Stimulated activated CD4-positive, alpha-beta T cell treated with anti-CD3 and anti-CD28 coated beads, TNF-alpha, amount 100 ng/mL, for 1 hour (primary cell): ENCODE measurements at places on chromosomes 6 and 20.

DNA sequence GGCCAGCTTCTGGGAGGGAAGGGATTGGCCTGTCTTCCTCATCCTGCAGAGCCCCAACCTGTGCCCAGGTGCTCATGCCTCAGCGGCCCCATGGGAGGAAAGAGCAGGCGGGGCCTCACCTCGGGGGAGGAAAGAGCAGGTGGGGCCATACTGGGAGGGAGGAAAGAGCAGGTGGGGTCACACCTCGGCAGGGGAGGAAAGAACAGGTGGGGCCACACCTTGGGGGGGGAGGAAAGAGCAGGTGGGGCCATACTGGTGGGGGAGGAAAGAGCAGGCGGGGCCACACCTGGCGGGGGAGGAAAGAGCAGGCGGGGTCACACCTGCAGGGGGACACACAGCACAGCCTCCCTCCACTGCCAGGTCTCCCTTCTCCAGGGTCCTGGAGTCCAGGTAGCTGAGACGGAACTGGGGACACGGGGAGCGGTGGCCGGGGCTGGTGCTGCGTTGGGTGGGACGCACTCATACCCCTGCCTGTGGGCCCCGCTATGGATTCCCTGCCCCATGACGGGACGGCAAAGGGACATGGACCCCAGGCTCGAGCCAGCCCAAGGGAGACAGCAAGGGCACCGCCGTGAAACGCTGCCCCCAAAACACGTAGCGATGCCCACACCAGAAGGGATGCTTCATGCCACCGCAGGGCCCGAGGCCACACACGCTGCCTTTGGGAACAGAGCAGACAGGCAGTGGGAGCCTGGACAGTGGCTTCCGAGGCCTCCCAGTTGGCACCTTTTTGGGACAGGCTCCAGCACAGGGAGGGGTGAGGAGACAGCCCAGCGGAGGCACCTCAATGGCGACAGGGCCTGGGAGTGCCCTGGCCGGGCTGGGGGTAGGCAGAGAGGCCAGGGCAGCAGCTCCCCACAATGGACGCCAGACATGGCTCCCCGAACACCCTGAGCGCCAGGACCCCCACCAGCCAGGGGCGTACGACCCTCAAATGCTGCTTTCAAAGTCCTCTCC lies 43.3 kb upstream of the CHRNA4 start:
- no peak for DNase-seq

- DNase-seq: no peak
Observed at GRCh38 chr6:22681761-22682160, 112.4 kb downstream of the HDGFL1 start.

DNA sequence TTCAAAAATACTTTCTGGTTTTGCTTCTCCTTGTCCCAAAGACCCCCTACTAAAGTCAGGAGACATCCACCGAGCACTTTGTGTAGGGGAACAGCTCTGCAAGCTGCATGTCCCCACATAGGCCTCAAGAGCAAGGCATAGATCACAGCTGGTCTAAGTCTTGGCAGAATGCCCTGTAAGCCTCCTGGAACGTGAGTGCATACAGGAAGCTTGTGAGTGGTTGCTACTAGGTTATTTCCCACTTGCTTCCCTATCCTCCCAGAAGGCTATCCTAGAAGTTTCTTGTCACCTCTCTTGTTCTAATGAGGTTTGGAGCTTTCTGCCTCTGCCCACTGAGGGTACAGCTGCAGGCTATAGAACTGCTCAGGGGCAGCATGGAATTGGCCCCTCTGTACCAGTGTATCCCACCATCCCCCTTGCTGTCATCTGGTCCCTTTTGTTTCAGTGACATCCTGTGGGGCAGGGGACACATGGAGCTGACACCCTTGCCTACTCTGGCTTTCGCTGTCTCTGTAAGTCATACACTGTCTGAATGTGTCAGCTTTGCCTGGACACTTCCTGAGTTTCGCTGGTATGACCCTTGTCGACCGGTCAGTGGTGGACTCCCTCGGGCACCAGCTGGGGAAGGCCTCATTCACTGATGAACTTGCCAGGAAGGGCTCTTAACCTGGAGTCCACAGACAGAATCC lies 35.6 kb upstream of the KCNK16 start:
- no peak for DNase-seq

- DNase-seq: no peak
Observed at GRCh38 chr6:139784222-139784769, 409.8 kb upstream of the CITED2 start.

DNA sequence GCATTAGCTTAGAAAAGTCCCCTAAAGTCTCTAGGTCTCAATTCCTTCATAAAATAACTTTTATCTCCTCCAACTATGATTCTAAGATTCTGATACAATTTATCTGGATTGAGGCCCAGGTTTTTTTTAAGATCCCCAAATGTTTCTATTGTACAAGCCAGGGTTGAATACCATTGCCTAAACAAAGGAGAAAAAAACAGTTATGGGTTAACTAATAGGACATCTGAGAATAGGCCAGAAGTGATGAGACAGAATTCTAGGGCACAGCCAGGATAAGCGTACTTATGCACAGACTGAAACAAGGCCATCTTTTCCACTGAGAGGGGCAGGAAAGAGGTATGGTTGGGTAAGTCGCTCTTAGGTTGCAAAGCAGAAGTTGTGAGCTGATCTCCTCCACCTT lies 26.4 kb downstream of the EPB41L2 start:
- DNase-seq: no peak

GRCh38 chr6:93571346-93571745 lies 152.0 kb upstream of the EPHA7 start:
- DNase-seq: no peak

GRCh38 chr6:150915131-150915879 lies 49.8 kb downstream of the MTHFD1L start:
- DNase-seq: no peak

GRCh38 chr20:34579191-34579978 lies 20.9 kb downstream of the MAP1LC3A start:
- DNase-seq: no peak

DNA sequence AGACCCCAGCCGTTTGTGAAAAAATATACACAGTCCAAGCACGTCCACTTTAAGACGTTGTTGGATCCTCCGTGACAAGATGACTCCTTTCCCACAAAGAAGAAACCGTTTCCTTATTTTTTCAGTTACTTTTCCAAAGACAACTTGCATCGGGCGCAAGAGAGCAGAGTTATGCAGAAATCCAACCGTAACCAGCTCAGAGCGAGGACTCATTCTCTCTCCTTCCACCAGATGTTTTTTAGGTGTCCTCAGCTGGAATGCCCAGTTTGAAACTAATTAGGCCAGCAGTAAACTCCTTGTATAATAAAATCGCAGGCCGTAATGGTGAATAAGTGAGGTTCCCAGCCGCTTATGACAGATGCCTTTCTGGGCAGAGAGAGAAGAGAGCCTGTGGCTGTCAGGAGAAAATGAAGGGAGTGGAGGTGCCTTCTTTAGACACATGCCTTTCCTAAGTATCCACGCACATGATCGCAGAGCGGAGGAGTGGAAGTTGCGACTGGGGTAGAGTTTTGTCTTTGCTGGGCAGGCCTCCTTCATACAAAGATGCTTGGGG lies 2.8 kb downstream of the EYA2 start:
- DNase-seq: no peak

GRCh38 chr6:33576668-33577067 lies 3.4 kb downstream of the BAK1 start:
- DNase-seq: no peak

DNA sequence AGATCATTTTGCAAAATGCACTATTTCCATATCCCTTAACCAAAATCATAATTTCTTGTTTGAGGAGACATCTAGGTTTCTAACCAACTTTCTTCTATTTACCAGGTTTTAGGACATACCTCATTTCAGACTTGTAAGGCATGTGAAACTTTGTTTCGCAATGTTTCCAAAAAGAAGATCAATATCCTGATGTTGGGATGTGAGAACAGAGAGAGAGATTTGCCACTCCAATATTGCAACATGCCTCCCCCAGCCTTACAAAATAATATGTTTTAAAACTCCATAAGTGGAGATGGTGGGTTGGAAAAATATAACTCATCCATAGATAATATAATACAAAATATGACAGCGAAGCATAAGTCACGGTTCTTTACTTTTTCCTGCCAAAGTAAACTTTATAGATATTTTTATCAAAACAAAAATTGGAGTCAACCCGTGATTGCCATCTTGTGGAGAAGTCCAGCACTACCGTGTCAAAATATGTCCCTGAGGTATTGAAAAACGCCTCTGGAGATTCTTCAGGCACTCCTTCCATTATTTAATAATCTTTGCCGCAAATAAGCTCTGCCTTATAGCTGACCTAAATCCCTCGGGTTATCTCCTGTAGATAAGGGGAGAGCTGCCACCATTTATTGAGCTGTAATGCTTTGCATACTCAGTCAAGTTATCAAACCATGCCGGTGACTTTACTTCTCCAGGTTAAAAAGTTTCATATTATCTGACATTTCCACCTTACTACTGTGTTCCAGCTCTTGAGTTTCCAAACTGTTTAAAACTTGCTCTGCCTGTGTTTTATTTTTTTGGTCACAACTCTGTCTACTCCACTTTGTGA lies 534.2 kb downstream of the HACE1 start:
- no peak for DNase-seq

DNA sequence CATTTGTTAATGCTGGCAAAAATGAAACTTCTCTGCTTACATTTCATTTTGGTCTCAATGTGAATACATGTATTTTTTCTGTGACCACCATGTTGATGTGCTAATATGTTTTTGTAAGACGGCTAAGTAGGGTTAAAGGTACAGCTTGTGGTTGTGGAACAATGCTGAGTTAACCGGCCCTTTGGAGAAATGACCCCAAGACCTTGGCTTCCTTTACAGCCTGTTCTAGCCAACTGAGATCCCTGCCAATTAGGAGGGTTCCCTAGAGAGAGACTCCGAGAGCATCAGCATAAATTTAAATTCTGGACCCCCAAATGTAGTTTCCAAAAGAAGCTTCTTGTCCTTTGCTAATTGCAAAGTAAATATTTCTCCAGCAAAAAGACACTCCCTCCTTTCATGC lies 44.4 kb downstream of the RSPO3 start:
- no peak for DNase-seq

GRCh38 chr6:48714250-48714649 lies 603.3 kb upstream of the PTCHD4 start:
- no peak for DNase-seq

GRCh38 chr20:39050555-39050902 lies 88.4 kb downstream of the DHX35 start:
- DNase-seq: no peak

DNA sequence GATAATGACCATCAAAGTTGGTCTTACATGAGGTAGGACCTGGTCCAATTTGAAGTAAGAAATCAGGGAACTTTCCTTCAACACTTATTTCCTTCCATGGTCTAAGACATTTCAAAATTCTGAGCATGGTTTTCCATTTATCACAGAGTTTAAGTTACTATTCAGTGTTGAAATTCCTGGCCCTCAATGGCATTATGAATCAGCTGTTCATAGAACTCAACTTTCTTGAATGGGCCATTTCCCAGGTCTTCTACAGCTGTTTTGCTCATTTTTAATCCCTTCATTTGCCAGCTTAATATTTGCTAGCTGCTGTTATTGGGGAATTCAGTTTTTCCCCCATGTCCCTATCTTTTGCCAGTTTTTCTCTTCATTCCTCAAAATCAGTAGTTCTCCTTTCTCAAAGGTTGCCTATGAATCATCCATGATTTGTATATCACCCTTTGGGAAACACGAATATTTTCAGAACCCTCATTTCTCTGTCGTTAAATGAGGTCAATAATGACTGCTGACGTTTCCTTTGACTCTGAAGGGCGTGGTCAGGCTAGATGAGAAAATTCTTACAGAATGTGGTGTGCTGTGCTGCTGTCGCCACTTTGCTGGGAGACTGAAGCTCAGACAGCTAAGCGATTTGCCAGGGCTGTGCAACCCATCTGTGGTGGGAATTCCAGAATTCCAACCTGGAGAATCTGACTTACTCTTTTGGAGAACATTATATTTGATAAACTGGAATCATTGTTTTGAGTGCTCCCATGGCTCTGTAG lies 216.5 kb upstream of the FLRT3 start:
- no peak for DNase-seq

DNA sequence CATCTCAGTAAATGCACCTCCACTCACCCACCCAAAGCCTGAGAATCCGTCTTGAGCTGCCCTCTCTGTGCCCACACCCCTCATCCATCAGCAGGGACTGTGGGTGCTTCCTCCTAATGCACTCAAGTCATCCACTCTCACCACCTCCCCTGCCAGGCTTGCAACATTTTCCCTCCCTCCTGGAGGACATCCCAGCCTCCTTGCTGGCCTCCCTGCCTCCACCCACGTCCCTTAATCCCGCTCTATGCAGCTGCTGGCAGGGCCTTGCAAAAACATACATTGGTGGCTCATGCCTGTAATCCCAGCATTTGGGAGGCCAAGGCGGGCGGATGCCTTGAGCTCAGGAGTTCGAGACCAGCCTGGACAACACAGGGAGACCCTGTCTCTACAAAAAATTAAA lies 15.6 kb upstream of the SRC start:
- DNase-seq: no peak

GRCh38 chr6:110557199-110557598 lies 80.8 kb upstream of the SLC22A16 start:
- DNase-seq: no peak

- no peak for DNase-seq
Observed at GRCh38 chr6:44528370-44528644, 140.8 kb downstream of the CDC5L start.

DNA sequence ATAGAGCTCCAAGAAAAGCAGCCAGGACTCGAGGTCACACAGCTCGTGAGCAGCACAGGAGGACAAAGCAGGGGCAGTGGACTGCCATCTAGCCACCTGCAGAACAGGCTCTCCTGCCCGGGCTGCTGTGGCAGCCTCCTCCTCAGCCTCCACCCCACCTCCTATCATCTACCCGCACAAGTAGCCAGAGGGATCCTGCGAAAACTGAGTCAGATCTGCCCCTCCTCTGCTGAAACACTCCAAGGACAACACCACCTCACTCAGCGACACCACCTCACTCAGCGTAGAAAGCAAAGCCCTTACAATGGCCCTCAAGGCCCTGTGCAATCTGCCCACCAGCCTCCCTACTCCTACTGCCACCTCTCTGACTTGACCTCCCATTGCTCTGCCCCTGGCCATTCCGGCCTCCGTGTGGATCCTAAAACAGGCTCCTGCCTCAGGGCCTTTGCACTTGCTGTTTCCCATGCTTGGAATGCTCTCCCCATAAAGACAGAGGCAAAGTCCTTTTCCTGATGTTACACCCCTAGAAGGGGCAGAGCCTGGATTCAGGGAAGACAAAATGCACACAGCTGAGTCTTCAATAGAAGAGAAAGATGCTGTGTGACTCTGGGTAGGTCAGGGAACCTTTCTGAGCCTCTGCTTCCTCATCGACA lies 19.3 kb downstream of the PREX1 start:
- DNase-seq: no peak

- no peak for DNase-seq
Observed at GRCh38 chr6:130034378-130035146, 16.2 kb downstream of the L3MBTL3 start.

- no peak for DNase-seq
Observed at GRCh38 chr6:66508433-66508832, 801.4 kb upstream of the EYS start.

DNA sequence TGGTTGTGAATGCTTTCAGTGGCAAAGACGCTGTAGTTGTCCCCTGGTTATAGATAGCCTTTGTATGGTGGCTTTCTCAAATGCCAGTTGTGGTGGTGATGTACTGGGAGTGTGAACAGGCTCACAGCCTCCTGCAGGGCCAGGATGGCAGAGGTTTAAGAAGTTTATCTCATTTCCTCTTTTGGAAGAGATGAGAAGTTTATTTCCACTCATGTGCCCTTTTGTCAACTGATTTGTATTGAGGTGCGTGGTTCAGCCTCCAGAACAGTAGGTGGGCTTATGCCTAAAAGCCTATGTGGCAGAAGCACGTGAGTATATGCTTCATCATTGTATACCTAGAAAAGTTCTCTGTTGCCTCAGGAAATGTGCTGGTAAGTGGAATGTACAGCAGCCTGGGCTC lies 13.7 kb upstream of the ZFP57 start:
- no peak for DNase-seq
